ENCODE measurements at places on chromosomes 16 and 17. TPM values are rescaled to one million over a fixed set of nuclear protein-coding genes. Genes with fewer than 3 reads are reported as not detected.
A peak's percentile ranks its signal among the peaks of the same experiment; 100 is the strongest.

- H3K27me3 ChIP-seq: no peaks in the 10 kb centered on the region
- H3K36me3 ChIP-seq: no peaks in the 10 kb centered on the region
- DNase-seq: no peak
- H3K4me1 ChIP-seq: peaks cover 53% of the 10 kb centered on the region
- peak overlapping the region; percentile 84 for H3K4me3 ChIP-seq
- H3K27ac ChIP-seq: peak overlapping the region; percentile 45
Observed at GRCh38 chr17:44362949-44363612, 572 bp downstream of the FAM171A2 start.

GRCh38 chr17:30801671-30802070 is 22.8 kb downstream of the CRLF3 start:
- H3K36me3 ChIP-seq: peaks cover 4% of the 10 kb centered on the region
- no peaks in the 10 kb centered on the region for H3K4me1 ChIP-seq
- DNase-seq: no peak
- no peaks in the 10 kb centered on the region for H3K27me3 ChIP-seq

Gene NXPH3
- total RNA-seq: 0.70 TPM

DNA sequence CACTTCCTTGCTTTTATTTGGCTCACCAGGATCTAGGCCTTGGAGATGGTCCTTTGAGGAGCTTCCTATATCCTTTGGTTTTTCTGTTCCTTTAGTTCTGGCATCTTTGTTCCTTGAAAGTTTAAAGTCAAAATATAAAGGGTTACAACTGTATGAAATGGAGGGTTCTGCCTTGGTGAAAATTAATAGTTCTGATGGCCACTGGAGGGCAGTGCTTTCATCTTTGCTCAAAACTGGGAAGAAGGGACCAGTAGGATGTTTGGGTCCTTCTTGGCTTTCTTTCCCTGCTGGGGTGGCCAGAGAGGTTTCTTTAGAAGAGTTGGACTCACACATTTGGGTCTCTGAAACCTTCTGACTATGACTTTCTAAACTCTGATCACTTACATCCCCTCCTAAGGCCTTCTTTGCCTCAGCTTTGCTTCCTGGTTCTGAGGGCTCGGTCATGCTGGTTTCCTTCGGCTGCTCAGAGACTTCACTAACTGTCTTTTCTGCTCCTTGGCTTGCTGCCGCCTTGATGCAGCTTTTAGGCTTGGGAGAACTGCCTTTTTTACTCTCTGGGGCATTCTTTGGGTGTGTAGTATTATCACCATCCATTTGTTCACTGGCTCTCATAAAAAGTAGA is 10.9 kb upstream of the ITGA2B start:
- no peak overlapping the region for H3K4me3 ChIP-seq
- DNase-seq: no peak
- H3K36me3 ChIP-seq: peaks cover 43% of the 10 kb centered on the region
- H3K4me1 ChIP-seq: no peaks in the 10 kb centered on the region
- H3K27me3 ChIP-seq: no peaks in the 10 kb centered on the region
- no peak overlapping the region for H3K27ac ChIP-seq

- no peaks in the 10 kb centered on the region for H3K4me1 ChIP-seq
- no peak overlapping the region for H3K27ac ChIP-seq
- no peak overlapping the region for H3K4me3 ChIP-seq
- no peaks in the 10 kb centered on the region for H3K27me3 ChIP-seq
- H3K36me3 ChIP-seq: no peaks in the 10 kb centered on the region
- no peak for DNase-seq
Observed at GRCh38 chr16:87881324-87882200, 12.3 kb upstream of the SLC7A5 start.

DNA sequence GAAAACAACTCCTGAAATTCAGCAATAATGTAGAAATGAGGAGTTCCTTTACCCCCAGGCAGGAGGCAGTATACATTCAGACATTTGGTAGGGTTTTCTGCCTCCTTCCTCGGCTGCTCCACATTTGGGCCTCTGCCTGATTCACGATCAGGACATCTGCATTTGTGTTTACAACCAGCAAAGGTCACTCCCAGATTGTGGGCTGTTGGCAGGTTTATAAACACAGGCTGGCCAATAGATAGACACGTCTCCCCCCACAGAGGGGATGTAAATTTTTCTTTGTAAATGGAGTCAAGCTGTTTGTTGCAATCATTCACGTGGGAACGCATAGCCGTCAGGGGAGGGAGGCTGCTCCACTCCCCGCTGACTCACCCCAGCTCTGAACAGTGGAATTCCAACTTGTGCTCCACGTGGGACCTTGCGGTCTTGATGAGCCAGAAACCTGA is 252.1 kb upstream of the N4BP1 start:
- H3K36me3 ChIP-seq: no peaks in the 10 kb centered on the region
- no peaks in the 10 kb centered on the region for H3K27me3 ChIP-seq
- DNase-seq: no peak
- H3K4me3 ChIP-seq: no peak overlapping the region
- H3K27ac ChIP-seq: no peak overlapping the region

Gene NPW
- total RNA-seq: not detected

- DNase-seq: no peak
- peaks cover 22% of the 10 kb centered on the region for H3K4me1 ChIP-seq
- peaks cover 25% of the 10 kb centered on the region for H3K27me3 ChIP-seq
- no peak overlapping the region for H3K4me3 ChIP-seq
- no peaks in the 10 kb centered on the region for H3K36me3 ChIP-seq
Observed at GRCh38 chr16:49280105-49280741, 1.4 kb downstream of the CBLN1 start.

- H3K27me3 ChIP-seq: no peaks in the 10 kb centered on the region
- peak overlapping the region; percentile 45 for H3K27ac ChIP-seq
- DNase-seq: no peak
- H3K4me1 ChIP-seq: peaks cover 21% of the 10 kb centered on the region
- peak overlapping the region; percentile 42 for H3K4me3 ChIP-seq
Observed at GRCh38 chr16:53372992-53373871, 61.0 kb upstream of the RBL2 start.
